ENCODE measurements at places on chromosomes 5 and 9.

GRCh38 chr9:71590362-71590761 lies 178.0 kb downstream of the CEMIP2 start:
- DNase-seq = no peak

DNA sequence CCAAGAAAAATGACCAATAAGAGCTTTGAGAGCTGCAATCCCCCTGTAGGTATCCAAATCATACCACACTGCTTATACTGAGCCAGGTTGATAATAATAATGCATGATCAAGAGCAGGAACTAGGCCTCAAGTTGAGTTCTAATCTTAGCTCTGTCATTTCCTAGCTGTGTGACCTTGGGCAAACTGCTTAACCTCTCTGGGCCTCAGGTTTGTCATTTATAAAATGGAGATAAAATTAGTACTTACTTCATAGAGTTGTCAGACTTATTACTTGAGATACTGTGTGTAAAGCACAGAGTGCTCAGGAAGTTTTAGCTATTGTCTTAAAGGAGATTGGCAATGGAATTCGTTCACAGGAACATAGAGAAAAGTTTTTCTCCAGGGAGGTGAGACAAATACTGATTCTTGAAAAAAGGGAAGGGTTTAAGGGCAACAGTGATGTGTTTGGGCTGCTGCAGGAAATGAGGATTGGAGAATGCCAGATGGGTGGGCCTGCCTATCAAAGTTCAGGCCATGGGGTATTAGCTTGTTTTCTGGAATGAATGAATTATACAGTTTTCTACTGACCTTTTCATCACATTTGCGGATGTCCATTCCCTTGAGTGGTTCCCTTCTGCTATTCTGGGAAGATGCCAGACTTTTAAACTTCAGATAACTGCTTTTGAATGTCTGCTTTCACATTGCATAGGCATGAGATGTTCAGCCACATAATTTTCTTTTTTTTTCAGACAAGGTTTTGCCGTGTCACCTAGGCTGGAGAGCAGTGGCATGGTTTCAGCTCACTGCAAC lies 10.2 kb upstream of the ATP6V0E1 start:
- DNase-seq = no peak

GRCh38 chr5:80676706-80677105 lies 21.9 kb upstream of the DHFR start:
- DNase-seq = no peak

DNA sequence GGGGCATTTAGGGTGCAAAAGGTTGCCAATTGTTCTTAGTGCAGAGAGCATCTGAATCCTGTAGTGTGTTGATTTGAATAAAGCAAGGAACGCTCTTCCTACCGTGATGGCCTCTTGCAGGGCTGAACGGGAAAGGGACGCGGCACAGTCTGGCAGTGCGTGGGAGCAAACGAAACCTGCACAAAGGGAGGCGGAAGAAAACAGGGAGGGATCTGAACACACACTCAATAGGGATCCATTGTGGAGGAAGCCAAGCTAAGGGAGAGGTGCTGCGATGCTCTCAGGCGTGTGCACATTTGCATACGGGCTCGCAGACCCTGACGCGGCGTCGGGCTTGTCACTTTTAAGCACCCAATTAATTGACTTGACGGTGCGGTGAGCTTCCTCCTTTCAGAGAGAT lies 414.0 kb upstream of the IRX1 start:
- DNase-seq = no peak

Measured in glomerular endothelial cell (primary cell).